ENCODE measurements at places on chromosomes 3 and 15.
A peak's percentile ranks its signal among the peaks of the same experiment; 100 is the strongest.

GRCh38 chr3:46578973-46579755 lies 13.1 kb upstream of the LRRC2 start:
- no peak for DNase-seq

- no peak for DNase-seq
These were observed 43.5 kb upstream of the ULK4 start for GRCh38 chr3:42005401-42005800.

- no peak for DNase-seq
These were observed 47.9 kb downstream of the PIK3CB start for GRCh38 chr3:138786788-138787271.

GRCh38 chr3:81245043-81245442 lies 516.4 kb downstream of the GBE1 start:
- peak; percentile 19 for DNase-seq

- no peak for DNase-seq
These were observed 6.2 kb upstream of the TMF1 start for GRCh38 chr3:69058180-69058946.

GRCh38 chr3:194339356-194339755 lies 11.8 kb downstream of the CPN2 start:
- DNase-seq, result no peak
